ENCODE measurements at places on chromosomes 4 and X.

- no peak overlapping the region for H3K27ac ChIP-seq
- DNase-seq, result no peak
- H3K4me3 ChIP-seq, result no peak overlapping the region
- H3K27me3 ChIP-seq, result no peaks in the 10 kb centered on the region
- H3K4me1 ChIP-seq, result no peaks in the 10 kb centered on the region
- H3K36me3 ChIP-seq, result no peaks in the 10 kb centered on the region
Observed at GRCh38 chrX:145190801-145191389, 56.4 kb upstream of the SPANXN1 start.

DNA sequence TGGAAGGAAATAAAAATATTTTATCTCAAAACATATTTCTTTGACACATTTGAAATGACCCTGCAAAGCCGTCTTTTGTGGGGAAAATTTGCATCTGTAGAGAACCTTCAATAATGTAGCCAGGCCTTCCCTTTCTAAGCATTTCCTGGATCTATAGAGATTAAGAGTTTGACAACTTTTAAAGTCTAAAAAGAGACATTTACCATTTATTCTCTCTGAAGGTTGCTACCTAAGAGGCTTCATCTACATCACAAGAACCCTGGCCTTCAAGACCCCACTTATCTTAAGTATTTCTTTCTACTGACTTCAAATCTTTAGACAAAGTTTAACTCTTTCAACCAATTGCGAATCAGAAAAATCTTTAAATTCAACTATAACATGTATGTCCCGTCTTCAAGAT, 1639.8 kb downstream of the RPA4 start:
- no peaks in the 10 kb centered on the region for H3K4me1 ChIP-seq
- no peaks in the 10 kb centered on the region for H3K36me3 ChIP-seq
- H3K4me3 ChIP-seq, result no peak overlapping the region
- H3K27me3 ChIP-seq, result no peaks in the 10 kb centered on the region
- DNase-seq, result no peak

- no peak overlapping the region for H3K27ac ChIP-seq
- no peaks in the 10 kb centered on the region for H3K27me3 ChIP-seq
- H3K4me1 ChIP-seq, result peaks cover 4% of the 10 kb centered on the region
- DNase-seq, result no peak
Observed at GRCh38 chr4:74042681-74043080, 4.2 kb upstream of the CXCL3 start.

DNA sequence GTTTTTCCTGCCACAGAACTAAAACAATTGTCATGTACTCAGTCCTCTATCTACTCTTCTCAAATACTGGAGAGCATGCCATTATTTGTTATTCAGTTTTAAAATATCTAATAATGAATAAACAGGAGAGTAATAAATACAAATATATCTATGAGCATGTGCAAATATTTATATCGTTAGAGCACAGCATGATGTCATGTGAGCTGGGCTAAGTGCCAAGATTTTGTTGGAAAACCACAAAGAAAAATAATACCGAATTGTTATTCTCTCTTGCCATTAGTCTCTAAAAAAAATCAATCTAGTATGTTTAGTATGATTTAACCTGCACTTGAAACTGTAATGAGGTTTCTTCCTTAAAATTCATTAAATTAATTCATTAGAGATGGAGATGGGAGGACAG, 97.3 kb downstream of the DDX60 start:
- no peak for DNase-seq
- no peak overlapping the region for H3K4me3 ChIP-seq
- H3K27me3 ChIP-seq, result no peaks in the 10 kb centered on the region
- no peaks in the 10 kb centered on the region for H3K4me1 ChIP-seq
- no peak overlapping the region for H3K27ac ChIP-seq
- peaks cover 77% of the 10 kb centered on the region for H3K36me3 ChIP-seq

Data from esophagus squamous epithelium (tissue), 5 donors.